ENCODE measurements at places on chromosomes 7 and 10.
A peak's percentile ranks its signal among the peaks of the same experiment; 100 is the strongest.

DNA sequence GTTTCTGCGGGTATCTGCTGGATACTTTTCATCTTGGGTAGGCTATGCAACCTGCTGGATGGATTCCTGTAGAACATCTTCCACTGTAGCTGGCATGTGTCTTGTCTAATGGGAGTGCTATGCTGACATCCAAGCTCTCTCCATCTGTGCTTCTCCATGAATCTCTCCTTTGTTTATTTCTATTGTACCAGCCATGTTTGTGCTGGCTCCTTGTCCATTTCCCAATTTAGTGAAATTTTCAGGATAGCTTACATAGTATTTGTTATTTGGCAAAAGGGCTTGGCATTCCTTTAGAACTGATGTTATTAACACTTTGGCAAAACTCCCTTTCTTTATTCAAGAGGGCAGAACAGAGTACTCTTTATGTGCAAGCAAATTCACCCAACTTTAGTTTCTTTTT is 198.0 kb downstream of the CSTF2T start:
- DNase-seq, result no peak

DNA sequence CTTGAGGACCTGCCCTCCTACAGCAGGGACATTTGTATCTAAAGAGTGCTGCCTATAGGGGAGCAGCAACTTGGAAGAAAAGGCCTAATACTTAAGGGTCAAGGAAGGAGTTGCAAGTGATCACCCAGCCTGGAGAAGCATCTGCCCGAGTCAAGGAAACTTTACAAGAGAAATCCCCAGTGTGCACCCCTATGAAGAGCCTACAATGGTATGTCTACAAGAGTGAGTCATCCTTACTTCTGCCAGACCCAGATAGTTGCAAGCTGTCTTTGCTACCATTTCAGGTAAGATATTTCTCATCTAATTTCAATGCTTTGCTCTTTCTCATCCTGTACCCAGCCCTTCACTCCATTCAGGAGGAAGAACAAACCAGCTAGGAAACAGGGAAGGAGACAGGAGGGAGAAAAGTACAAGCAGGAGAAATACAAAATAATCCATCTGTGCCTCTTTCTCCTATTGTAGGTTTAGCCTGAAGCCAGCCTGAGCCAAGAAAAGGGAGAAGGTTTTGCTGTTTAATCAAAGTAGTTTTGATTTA is 34.4 kb upstream of the AGR3 start:
- DNase-seq, result no peak

- no peak for DNase-seq
Measured at GRCh38 chr10:120926611-120927010, 75.4 kb downstream of the WDR11 start.

DNA sequence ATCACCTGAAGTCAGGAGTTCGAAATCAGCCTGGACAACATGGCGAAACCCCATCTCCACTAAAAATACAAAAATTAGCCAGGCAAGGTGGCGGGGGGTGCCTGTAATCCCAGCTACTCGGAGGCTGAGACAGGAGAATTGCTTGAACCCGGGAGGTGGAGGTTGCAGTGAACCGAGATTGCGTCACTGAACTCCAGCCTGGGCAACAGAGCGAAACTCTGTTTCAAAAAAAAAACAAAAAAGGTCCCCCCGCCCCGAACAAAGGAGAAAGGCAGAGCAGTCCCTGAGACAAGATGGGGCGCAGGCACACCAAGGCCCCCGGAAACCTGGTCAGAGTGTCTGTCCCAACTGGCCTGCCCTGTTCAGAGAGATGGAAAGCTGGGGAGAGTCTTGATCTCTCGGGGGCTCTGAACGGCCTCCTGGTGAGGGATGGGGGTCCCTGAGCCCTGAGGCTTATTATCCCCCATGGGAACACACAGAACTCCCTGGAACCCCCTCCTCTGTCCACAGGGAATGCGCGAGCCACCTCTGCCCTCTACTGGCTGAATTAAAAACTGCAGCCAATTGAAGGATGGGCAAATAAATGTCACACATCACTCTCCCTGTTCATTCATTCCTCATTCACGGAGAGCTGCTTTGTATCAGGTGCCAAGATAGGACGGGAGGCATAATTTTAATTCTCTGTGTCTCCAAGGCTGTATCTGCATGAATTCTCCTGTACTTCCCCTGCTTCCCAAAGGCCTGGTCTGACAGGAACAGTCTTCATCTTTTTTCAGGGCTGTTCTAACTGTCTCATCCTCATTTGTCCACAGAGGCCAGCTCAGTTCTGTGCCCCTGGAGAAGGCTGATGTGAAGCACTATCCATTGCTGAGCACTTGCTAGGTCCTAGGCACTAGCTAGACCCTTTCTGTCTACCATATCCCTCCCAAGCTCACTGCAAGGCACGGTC is 28.9 kb downstream of the MAT1A start:
- DNase-seq, result peak; percentile 38

- peak; percentile 66 for DNase-seq
Measured at GRCh38 chr7:100673942-100674410, 436 bp downstream of the GNB2 start.

- DNase-seq, result no peak
Measured at GRCh38 chr7:122901250-122901649, 15.0 kb upstream of the CADPS2 start.

GRCh38 chr7:38438970-38439369 is 165.5 kb upstream of the TARP start:
- no peak for DNase-seq

- no peak for DNase-seq
Measured at GRCh38 chr10:809671-810350, 120.3 kb upstream of the DIP2C start.

Measured in stimulated activated naive CD4-positive, alpha-beta T cell (primary cell).